ENCODE measurements at places on chromosomes 7 and 10.

GRCh38 chr7:30584965-30585364 is 9.7 kb upstream of the GARS1 start:
- DNase-seq: no peak

DNA sequence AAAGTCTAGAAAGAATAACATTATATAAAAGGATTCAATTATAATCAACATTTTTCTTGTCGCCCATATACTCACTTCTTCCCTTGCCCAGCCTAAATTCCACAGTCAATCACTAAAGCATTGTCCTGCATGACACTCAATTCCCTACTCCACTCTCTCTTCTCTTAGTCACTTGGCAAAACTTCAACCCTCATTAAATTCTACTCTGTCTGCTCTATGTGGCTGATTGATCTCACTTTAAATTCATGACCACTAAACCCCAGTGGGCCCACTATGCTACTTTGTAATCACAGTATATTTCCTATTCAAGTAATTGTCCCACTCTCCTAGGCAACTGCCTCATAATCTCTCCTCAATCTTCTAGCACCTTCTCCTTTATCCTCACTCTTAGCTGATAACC is 54.1 kb downstream of the MTERF1 start:
- DNase-seq: no peak

- DNase-seq: no peak
Measured at GRCh38 chr7:132446260-132446659, 130.0 kb downstream of the PLXNA4 start.

- DNase-seq: no peak
Measured at GRCh38 chr7:36967387-36967786, 243.1 kb upstream of the AOAH start.

DNA sequence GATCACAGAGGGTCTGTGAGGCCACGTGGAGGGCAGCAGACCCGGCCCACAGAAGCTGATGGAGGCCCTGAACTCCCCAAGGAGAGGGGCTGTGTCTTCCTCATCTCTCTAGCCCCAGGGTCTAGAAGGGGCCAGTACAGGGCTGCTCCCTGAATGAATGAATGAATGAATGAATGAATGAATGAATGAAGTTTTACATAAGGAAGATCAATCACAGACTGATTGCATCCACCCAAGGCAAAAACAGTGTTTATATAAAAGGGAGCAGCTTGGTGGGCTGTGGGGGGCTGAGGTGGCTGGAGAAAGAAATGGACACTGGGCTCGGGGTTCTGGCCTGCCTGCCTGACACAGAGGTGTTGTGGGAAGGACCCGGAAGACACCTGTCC is 4.9 kb upstream of the NSUN5 start:
- no peak for DNase-seq
